ENCODE measurements at places on chromosomes 3 and 15.

- DNase-seq, result no peak
Observed at GRCh38 chr3:177050501-177051237, 146.6 kb downstream of the TBL1XR1 start.

DNA sequence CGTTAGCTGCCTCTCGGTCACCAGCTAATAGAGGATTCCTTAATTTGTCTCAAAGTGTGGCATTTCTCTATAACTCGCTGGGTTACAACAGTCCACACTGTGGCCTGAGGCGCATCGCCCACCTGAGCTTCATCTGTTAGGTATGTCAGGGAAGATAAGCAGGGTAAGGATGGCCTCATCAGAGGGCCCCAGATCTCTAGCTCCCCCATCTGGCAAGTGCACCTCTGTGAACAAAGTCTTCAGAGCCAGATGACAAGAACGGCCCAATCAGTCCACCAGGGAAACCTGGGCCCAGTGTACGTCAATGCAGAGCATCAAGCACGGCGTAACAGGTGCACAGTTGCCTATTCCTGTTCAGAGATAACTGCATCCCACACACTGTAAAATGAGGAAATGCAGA, 23.2 kb downstream of the FRG2C start:
- no peak for DNase-seq

DNA sequence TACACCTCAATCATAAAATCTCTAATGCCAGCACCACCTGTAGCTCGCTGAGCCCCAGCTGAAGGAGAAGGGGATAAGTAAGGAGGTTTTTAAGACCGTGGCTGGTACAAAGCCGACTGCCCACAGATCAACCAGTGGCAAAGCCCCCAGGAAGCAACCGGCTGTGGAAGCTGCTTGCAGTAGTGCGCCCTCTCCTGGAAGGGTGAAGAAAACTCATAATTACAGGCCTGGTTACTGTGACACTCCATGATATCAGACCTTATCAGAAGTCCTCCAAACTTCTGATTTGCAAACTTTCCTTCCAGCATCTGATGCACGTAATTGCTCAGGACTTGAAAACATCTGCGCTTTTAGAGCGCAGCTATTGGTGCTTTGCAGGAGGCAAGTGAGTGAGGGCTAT, 63.1 kb upstream of the MCTP2 start:
- no peak for DNase-seq

GRCh38 chr15:93129702-93130488, 40.9 kb upstream of the RGMA start:
- no peak for DNase-seq

GRCh38 chr3:195071916-195072820, 198.8 kb downstream of the XXYLT1 start:
- no peak for DNase-seq

DNA sequence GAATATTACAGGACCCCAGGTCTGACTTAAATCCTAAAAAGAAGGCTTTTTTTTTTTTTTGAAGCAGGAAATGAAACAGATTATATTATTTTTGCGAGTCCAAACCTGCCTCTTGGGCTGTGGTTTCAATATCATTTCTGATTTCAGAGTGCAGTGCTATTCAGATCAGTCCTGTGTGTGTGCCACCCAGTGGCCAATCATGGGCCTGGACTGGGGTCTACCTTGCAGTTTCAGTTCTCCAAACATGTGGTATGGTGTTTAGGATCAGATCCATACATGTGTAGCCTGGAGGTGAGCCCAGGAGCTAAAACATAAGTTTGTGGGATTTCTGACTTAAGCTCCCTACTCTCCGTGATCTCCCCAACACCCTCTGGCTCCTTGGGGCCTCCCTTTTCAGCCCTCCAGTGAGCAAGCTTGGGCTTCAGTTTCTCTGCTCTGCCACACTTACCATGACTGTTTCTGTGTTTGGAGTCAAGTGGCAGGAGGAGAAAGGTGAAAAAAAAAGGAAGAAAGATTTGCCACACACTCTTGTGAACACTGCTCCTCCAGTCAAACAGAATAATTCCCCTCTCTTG, 12.1 kb upstream of the THSD4 start:
- DNase-seq, result peak; percentile 23

DNA sequence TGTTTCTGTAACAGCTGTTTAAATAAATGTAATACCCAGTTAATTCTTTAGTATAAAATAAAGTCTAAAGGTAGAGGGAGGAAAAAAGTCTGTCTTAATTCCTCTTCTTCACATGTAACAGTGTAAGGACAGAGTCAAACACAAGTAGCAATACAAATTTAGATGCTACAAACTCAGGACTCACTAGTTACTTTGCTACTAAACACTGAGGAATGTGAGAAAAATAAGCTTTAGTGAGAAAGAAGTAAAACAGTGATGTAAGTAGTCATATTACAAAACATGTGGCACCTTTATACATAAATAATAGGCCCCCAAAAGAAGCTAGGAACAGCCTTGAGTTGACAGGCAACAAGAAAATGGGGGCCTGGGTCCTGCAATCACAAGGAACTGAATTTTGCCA, 113.0 kb downstream of the TBC1D5 start:
- no peak for DNase-seq

- DNase-seq, result no peak
Observed at GRCh38 chr3:140505876-140506275, 172.0 kb upstream of the TRIM42 start.

- DNase-seq, result no peak
Observed at GRCh38 chr3:464255-464654, 267.7 kb downstream of the CHL1 start.

DNA sequence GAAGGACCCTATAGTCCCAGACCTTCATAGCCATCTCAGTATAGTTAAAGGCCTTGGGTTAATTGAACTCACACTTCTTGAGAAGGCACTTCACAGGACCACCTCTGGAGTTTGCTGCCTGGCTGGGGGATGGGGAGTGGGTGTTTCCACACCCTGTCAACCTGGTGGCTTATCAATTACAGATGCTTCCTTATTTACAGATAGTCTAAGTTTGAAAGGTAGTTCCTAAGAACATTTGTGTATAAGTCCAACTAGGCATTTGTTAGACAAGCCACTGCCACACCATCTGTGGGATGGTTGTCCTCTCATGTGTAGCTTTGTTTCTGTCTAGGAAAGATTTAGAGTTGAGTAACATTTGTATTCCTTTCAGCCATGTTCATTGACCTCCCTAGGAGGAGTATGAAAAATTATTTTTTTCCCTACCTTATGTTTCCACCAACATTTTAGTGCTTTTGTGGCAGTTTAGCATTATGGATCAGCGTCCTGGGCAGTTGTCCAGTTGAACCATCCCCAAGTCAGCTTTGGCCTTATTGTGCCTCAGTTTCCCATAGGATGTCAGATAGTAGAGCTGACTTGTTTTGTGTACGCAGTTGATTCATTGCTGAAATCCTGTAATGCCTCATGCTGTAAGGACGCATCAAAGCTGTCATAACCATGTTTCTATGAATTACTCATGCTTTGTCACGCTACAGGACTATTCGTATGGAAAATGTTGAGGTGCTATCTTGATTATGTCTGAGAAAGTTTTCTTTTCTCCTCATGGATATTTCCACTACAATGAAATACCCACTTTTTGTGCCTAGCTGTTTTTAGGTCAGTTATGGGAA, 21.2 kb upstream of the SIAH2 start:
- DNase-seq, result no peak

- DNase-seq, result peak; percentile 91
Observed at GRCh38 chr15:40340740-40341400, at the start of gene CCDC9B. TSS of gene CCDC9B (minus strand) at chr15:40340939. CDS start at chr15:40340819, 120 bp downstream.

DNA sequence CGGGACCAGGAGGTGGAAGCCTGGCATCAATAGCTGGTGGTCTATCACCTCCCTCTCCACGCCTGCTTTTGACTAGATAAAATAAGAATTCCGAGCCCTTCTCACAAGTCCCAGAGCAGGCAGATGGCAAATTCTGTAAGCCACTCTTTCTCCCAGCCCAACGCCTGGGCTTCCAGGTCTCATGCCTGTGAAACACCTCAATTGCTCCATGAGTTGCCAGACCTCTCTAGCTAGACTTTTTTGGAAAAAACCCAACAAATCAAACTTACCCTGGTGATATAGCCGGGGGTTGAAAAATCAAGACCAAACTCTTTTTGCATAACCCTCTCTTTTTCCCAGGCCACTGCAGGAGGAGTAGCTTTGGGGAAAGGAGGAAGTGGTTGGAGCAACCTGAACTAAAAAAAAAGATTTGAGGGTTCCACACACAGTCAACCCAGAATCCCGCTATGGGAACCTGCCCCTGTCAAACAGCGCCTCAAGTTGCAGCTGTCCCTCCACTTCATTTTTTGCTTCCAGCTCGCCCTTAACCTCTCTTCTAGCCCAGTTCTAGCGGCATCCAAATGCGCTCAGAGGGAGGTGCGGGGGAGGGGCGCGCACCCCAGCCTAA, 7.0 kb downstream of the BHLHE40 start:
- DNase-seq, result no peak

- DNase-seq, result peak; percentile 51
Observed at GRCh38 chr15:71357321-71357732, 242.1 kb downstream of the THSD4 start.

DNA sequence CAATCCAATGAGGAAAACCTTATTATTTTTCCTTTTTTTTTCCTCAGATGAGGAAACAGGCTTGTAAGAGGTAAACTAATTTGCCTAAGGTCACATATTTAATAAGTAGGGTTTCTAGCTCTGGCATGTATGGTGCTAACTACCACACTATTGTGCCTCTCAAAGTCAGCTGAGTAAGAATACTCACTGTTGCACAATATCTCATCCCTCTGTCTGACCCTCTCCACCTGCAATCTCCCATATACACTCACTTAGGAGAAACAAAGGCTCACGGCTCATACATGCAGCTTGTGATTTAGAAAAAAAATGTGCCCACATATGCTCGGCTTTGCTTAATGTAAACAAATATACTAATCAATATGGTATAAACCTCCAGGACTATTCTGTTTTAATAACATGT, 10.4 kb upstream of the ARIH1 start:
- DNase-seq, result no peak

DNA sequence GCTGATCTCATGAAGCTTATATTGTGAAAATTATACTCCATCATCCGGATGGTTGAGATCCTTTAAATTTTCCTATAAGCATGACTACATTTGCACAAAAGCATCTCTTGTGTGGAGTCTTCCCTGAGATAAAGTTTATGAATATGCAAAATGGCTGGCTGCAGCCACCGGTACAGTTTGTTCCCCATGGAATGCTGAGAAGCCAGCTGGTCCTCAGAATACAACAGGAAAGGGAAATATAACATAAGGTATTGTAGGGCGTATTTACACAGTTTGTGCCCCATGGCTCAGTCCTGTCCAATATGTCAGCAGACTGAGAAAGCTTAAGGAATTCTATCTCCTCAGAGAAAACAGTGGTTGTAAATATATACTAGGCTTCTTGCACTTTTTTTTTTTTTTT, 468.6 kb downstream of the CNTN6 start:
- DNase-seq, result no peak

GRCh38 chr3:12615266-12615665, 48.7 kb downstream of the RAF1 start:
- no peak for DNase-seq

DNA sequence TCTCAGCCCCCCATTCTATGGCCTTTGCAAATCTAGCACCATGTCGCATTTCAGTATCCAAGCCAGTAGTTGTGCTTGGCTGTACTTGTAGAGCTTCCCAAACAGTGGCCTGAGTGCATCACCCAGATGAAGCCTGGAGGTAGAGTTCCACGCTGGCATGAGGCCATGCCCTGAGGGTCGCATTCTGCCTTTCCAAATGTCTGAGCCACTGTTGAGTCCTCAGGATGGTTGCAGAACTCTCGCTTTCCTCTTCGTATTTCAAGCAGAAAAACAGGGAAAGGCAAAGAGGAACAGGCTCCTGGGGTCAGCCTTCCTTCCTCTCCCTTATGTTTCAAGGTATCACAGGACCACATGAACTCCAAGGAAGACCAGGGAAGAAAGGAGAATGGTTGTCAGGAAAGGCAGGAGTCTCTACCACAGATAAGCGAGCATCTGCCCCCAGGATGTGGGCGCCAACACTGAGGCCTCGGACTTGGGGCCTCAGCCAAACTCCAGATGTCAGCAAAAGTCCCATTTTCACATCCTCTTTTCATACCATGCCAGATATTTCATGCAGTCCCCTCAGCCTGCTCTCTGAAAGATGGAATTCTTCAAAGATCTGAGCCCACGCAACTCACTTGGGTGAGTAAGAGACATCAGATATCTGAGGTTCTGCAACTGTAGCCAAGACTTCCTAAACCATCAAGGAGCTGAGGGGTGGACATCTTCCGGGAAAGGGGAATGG, 19.4 kb upstream of the PRR20G start:
- no peak for DNase-seq

GRCh38 chr3:71560665-71561064, 22.9 kb downstream of the FOXP1 start:
- DNase-seq, result no peak

- peak; percentile 33 for DNase-seq
Observed at GRCh38 chr3:155744010-155744625, 753 bp downstream of the PLCH1 start.

GRCh38 chr3:14771593-14772497, 46.9 kb upstream of the FGD5 start:
- no peak for DNase-seq

GRCh38 chr3:123808812-123809211, 75.3 kb downstream of the MYLK start:
- no peak for DNase-seq

- DNase-seq, result no peak
Observed at GRCh38 chr3:8988791-8989558, 25.7 kb upstream of the RAD18 start.

DNA sequence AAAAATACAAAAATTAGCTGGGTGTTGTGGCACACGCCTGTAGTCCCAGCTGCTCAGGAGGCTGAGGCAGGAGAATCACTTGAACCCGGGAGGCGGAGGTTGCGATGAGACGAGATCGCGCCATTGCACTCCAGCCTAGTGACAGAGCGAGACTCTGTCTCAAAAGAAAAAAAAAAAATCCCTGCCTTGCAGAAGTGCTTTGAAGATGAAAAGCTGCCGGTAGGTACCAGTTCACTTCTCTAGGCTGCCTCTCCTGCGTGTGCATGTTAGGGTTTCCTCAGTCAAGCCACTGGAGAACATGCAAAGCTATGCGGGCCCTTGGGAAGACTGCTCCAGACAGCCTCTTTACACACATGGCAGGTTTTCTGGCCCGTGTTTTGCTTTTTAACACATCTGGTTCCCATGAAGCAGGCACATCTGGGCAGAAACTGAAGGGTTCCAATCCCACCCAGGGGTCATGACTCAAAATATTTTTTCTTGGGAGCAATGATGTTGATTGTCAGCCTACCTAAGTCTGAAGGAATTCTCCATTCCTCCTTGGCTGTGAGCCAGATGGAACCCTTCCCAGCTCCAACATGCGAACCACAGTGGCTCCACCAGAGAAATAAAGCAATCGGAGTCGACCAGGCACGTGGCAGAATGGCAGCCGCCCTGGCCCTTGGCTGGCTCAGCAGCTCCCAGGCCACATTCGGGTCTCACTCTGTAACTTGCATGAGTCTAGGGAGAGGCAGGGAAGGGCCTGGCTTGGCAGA, 29.6 kb downstream of the MGLL start:
- peak; percentile 71 for DNase-seq

- no peak for DNase-seq
Observed at GRCh38 chr15:97072545-97072944, 742.0 kb downstream of the NR2F2 start.

- no peak for DNase-seq
Observed at GRCh38 chr15:89416339-89417183, 79.8 kb downstream of the RHCG start.
